Activated CD8-positive, alpha-beta T cell treated with anti-CD3 and anti-CD28 coated beads for 36 hours (primary cell): ENCODE measurements at places on chromosomes 1 and 21. TPM values are rescaled to one million over a fixed set of nuclear protein-coding genes. Genes with fewer than 3 reads are reported as not detected.

The ZNF683 gene
- 1.3 TPM for total RNA-seq

The CFHR2 gene
- total RNA-seq = not detected

The GRHL3 gene
- not detected for total RNA-seq

The SLAMF9 gene
- not detected for total RNA-seq

The LRRN2 gene
- total RNA-seq = not detected

The ACTN2 gene
- total RNA-seq = 0.18 TPM

The SNX7 gene
- not detected for total RNA-seq

The KRTAP19-2 gene
- not detected for total RNA-seq

The ITLN1 gene
- not detected for total RNA-seq

The CD1E gene
- total RNA-seq = not detected

The MR1 gene
- 15.7 TPM for total RNA-seq

The BCAS2 gene
- 42.4 TPM for total RNA-seq

The SEC16B gene
- total RNA-seq = not detected

The CELA3B gene
- total RNA-seq = not detected

The CELF3 gene
- total RNA-seq = not detected

DNA sequence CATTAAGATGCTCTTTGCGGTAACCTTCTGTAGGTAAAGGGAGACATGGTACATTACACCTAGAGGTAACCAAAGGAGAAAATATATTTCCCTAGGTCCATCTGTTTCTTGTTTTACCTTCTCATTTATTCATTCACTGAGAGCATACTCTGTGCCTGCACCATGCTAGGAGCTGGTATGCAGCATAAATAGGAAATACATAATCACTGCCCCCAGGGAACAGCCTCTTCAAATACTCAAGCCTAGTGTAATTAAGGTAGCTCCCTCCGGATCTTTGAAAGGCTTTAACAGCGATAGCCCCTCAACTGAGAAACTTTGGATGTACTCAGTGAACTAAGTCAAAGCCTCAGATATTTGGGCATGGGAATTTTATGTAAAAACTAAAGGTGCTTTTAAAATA is 123.6 kb downstream of the GABPA start:
- no peak for DNase-seq

- no peak for DNase-seq
Measured at GRCh38 chr1:32770741-32771548, 46.2 kb downstream of the YARS1 start.

- DNase-seq = peak; percentile 58
Measured at GRCh38 chr1:178942285-178943198, 71.7 kb upstream of the ANGPTL1 start.

DNA sequence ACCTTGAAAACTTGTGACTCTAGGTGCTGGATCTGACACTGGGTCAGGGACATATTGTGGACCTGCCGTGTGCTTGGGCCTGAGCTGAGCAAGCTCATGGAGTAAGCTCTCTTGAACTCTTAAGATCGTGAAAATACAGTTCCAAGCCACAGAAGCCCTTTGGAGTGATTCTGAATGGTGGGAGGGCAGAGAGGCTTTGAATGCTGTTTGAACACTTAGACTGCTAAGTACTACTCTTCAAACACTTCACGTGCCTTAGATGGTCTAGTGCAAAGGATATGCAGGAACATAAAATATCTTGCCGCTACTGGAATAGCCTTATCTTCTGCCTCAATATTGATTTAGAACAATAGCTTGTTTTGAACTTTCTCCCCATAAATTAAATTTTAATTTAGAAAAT is 21.6 kb downstream of the ROR1 start:
- DNase-seq = no peak

DNA sequence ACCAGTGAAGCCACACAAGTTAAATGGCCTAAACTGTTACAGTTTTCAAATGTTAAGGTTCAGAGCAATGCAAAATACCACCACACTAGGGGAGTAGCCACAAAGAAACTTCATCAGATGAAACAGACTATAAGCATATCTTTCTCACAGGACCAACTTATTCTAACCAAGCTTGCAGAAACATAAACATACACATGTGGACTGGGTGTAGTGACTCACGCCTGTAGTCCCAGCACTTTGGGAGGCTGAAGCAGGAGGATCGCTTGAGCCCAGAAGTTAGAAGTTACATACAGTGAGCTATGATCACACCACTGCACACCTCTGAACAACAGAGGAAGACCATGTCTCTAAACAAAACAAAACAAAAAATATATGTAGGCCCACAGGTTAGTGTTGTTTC is 17.3 kb downstream of the WDR47 start:
- no peak for DNase-seq

DNA sequence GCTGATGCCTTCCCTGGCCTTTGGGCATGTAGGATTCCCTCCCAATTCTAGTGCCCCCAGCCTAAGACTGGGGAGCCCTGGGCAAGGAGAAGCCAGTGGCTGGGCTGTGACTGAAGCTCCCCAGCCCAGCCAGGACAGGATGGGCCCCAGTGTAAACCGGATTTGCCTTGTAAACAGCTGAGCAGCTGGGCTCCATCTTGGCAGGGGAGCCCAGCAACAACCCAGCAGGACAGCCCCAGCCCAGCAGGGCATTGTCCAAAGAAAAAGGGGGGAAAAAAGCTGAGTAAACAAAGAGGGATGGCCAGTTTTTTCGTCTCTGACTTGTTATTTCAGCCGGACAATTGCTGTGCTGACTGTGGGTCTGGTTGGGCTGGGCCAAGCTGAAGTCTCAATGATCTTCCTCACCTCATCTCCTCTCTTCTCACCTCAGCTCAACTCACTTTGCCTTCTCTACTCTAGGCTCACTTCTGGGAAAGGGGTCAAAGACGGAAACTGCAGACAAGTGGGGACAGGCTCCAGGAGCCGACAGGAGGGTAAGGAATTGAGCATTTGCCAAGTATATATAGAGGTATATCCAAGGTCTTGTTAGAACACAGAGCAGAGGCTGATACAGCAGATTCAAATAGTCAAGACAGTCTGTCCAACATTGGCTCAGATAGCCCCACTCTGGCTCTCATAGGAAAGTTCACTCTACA is 97.7 kb downstream of the TMEM53 start:
- DNase-seq = no peak

DNA sequence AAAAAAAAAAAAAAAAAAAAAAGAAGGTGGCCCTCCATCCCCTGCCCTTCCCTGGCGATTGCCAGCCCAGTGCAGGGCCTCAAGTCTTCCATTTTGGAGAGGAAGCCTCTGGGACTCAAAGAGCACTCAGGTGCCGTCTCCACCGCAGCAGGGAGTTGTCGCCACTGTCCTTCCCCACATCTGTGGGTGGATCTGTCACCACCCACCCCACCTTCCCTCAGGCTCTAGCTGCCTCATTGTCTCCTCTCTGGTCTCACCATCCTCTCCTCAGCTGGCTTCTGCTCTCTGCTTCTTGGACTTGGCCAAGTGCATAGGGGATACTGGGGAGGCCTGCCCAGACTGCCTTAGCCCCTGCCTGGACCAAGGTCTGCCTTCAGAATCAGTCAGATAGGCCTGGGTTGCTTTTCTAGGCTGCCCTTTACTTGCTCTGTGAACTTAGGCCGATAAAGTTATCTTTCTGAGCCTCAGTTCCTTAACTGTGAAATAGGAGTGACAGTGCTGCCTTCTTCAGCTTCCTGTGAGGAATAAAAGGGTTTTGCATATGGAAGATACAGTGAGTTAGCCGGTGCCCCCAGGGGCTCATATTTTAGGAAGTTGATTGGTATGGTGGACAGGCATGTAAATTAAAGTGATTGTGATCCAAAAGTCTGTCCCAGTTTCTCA is 15.8 kb downstream of the RCC1 start:
- DNase-seq = no peak

DNA sequence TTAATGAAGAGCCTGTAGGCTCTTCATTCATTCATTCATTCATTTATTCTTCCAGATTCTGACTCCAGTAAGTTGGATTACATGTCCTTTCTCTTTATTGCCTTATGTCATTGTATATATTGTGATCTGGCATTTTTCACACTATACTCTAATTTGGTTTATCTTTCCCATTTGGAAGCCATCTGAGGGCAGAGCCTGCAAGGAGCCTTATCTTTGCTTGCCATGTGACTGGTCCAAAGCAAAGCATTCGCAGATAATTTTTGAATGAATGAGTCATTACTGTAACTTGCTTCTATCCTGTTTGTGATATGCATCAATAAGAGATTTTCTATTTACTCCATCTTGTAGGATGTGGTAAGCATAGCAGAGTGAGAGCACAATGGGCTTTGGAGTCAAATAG is 108.4 kb upstream of the DAB1 start:
- DNase-seq = no peak

- no peak for DNase-seq
Measured at GRCh38 chr1:191160837-191161236, 683.2 kb upstream of the BRINP3 start.

GRCh38 chr1:58833166-58833565 is 49.3 kb upstream of the JUN start:
- DNase-seq = no peak

DNA sequence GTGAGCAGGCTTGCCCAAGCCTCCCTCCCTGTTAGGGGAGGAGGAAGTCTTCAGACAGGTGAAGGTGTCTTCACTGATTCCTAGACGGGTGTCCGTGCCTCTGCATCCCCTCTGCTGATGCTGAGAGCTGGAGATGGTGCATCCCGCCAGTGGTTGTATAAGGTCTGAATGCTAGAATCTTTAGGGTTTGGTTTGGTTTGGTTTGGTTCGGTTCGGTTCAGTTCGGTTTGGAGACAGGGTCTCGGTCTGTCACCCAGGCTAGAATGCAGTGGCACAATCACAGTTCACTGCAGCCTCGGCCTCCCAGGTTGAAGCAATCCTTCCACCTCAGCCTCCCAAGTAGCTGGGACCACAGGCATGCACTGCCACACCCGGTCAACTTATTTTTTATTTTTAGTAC is 153.6 kb downstream of the PGBD5 start:
- no peak for DNase-seq

DNA sequence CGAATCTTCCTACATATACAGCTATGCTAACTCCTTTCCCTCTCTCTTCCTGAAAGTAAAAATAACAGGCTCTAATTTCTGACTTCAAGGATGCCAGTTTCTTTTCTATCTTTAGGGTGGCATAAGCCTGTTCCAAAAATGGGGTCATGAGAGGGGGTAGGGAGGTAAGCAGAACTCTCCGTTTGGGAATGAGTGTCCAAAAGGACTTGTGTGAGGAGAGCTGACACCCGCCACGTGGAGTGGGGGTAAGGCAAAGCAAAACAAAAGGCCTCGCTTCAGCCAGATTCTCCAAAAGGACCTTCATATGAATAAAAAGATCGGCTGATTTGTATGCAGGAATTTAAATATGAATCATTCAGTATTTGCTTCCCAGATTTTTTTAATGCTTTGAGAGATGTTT is 28.6 kb downstream of the PLPPR4 start:
- no peak for DNase-seq

GRCh38 chr1:111633736-111634247 is 14.2 kb downstream of the RAP1A start:
- DNase-seq = no peak

DNA sequence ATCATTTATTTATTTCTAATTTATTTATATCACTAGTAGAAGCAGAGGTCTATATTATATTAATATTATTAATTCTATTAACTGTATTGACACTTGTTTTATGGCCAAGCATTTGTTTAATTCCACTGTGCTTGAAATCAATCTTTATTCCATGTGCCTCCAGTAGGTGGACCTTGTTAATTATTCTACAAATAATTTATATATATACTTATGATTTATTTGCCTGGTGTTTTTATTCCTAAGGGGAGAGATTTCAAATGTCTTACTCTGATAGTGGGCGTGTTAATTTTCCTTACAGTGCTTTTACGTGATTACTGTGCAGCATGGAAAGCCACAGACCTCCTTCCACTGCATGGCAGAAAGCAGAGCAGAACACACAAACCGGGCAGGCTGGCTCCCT is 17.5 kb upstream of the OR6N2 start:
- no peak for DNase-seq

- DNase-seq = peak; percentile 28
Measured at GRCh38 chr1:150981805-150982712, at the start of gene ANXA9. Gene ANXA9, plus strand, starts transcription at chr1:150982292. Its CDS starts 814 bp downstream, at chr1:150983106.

DNA sequence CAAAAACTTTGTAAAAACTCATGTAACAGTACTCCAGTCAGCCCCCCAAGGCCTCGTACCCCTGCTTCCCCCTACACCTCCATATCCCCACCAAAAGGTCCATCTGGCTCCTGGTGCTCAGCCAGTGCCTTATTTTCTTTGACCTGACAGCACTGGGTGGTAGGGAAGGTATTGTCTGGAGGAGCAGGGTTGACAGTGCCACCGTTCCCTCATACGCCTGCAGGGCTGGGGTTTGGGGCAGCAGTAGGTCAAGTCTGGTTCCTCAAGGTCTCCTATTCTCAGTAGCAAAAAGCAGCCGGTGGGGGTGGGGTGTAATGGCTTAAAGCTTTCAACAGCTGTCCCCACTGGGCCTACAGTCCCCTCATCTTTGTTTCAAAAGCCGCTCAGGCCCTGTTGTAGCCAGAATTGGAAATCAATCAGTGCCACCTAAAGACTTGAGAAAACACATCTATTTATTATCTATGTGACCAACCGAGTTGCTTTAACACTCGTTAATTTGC is 25.3 kb upstream of the TTF2 start:
- DNase-seq = no peak

DNA sequence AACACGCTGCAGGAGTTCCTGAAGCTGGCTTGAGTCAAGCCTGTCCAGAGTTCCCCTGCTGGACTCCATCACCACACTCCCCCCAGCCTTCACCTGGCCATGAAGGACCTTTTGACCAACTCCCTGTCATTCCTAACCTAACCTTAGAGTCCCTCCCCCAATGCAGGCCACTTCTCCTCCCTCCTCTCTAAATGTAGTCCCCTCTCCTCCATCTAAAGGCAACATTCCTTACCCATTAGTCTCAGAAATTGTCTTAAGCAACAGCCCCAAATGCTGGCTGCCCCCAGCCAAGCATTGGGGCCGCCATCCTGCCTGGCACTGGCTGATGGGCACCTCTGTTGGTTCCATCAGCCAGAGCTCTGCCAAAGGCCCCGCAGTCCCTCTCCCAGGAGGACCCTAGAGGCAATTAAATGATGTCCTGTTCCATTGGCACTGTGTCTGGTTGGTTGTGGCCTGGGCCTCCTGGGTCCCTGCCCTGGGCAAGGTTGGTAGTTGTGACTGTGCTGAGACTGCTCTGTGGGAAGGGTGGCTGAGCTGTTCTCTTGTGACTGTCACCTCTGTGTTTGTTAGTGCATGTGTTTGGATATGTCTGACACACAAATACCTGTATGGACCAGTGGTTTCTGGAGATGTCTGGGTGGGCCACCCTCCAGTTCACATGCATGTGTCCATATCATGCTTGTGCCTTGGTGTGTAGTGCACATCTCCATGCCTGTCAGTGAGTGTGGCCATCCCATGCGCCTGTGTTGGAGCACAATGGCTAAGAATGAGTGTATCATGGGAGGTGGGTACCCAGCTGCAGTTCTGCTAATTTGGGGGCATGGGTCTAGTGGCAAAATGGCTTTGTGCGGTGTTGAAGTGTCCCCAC is 1.4 kb downstream of the SH3BGRL3 start:
- peak; percentile 35 for DNase-seq

GRCh38 chr1:59833022-59833421 is 18.3 kb downstream of the HOOK1 start:
- no peak for DNase-seq
